ENCODE measurements at places on chromosomes 3 and 15.
A peak's percentile ranks its signal among the peaks of the same experiment; 100 is the strongest.

DNA sequence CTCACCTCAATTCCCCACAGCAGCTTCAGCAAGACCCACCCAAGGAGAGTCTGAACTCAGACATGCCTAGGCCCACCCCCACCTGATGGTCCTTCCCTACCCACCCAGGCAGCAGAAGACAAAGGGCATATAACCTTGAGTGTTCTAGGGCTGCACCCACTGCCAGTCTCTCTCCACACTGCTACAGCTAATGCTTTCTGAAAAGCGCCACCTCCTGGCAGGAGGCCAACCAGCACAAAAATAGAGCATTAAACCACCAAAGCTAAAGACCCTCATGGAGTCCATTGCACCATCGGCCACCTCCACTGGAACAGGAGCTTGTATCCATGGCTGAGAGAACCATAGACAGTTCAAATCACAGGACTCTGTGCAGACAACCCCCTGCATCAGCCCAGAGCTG, 11.3 kb upstream of the RPL39L start:
- DNase-seq: peak; percentile 48

DNA sequence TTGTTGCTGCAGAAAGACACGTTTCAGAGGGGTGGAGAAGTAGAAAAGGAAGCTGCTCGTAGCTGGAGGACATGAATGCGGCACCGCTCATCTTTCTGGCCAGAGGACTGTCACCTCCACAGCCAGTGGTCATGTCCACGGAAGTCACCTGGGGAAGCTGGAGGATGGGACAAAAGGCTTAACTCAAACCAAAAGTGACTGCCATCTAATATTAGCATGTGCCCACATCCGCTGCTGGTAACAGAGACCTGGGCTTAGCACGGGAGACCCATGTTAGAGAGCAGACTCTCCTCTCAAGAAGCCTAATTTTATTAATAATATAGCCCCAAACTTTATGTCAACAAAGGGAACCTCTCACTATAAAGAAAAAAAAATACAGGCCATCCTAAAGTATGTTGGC, 5.9 kb downstream of the MEX3B start:
- DNase-seq: no peak

DNA sequence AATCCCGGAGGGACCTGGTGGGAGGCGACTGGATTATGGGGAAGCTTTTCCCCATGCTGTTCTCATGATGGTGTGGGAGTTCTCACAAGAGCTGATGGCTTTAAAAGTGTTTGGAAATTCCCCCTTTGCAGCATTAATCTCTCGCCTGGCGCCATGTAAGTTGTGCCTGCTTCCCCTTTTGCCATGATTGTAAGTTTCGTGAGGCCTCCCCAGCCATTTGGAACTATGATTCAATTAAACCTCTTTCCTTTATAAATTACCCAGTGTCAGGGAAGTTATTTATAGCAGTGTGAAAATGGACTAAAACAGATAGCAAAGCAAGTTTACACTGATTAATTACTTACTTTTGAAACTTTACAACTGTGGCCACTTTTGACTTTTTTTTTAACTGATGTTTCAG, 10.6 kb upstream of the U2SURP start:
- DNase-seq: no peak

GRCh38 chr15:43903864-43904290, 77.1 kb downstream of the WDR76 start:
- peak; percentile 3 for DNase-seq

DNA sequence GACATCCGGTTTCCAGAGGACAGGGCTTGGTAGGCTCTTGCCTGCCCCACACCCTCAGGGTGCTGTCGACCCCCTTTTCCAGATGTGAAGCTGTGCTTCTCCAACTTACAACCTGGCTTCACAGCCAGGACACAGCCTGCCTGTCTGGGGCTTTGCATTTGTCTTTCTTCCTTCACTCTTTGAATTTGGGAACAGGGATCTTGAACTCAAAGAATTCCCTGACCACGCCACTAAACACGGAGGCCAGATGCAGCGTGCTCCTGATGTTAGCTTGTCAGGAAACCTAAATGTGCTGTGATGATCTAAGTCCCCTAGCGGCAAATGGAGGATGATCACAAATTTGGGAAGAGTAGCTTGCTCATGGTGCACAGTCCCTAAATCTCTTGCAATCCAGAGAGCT, 244.8 kb upstream of the RGMA start:
- no peak for DNase-seq

GRCh38 chr3:33202711-33203457, 15.7 kb downstream of the SUSD5 start:
- no peak for DNase-seq

- DNase-seq: no peak
Measured at GRCh38 chr3:52372822-52373504, 56.8 kb downstream of the DNAH1 start.

GRCh38 chr15:84926491-84927230, 42.2 kb downstream of the SLC28A1 start:
- no peak for DNase-seq

DNA sequence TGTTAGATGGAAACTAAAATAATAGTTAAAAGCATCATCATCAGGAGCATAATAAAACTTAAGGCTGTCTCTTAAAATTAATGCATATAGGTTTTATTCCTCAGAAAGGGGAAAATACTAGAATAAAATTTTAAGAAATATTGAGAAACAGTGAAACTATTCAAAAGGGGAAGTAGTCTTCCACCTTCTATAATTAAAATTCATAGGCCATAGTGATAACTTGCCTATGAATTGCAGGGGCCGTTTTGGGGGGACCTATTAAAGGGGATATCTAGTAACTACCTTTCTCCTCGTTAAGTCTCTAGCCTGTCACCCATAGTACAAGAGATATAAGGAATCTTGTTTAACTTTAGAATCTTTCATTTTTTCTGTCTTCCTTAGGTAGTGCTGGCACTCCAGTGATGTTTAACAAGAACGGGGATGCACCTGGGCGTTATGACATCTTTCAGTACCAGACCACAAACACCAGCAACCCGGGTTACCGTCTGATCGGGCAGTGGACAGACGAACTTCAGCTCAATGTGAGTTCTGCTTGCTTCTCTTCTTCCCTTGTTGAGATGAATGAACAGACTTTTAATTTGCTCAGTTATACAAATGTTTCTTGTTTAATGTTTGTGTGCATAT, 600.4 kb downstream of the GRM7 start:
- no peak for DNase-seq

GRCh38 chr15:79942741-79943481, 28.1 kb downstream of the BCL2A1 start:
- no peak for DNase-seq

- DNase-seq: no peak
Measured at GRCh38 chr3:14357463-14357862, 44.9 kb upstream of the SLC6A6 start.

DNA sequence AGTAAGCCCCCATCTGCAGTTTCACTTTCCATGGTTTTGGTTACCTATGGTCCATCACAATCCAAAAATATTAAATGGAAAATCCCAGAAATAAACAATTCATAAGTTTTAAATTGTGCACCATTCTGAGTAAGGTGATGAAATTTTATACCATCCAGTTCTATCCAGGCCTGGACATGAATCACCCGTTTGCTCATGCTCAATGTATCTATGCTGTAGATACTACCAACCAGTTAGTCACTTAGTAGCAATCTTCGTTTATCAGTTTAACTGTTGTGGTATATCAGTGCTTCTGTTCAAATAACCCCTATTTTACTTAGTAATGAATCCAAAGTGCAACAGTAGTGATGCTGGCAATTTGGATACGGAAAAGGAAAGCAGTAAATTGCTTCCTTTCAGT, 381.9 kb upstream of the AGTR1 start:
- no peak for DNase-seq

- DNase-seq: no peak
Measured at GRCh38 chr3:107235193-107235927, 141.9 kb upstream of the CCDC54 start.

GRCh38 chr15:88828791-88829190, 25.6 kb downstream of the ACAN start:
- DNase-seq: no peak

GRCh38 chr3:197023241-197023997, 6.2 kb downstream of the MELTF start:
- DNase-seq: no peak

Measured in activated CD8-positive, alpha-beta memory T cell treated with anti-CD3 and anti-CD28 coated beads for 1 hour (primary cell).